ENCODE measurements at places on chromosomes 11 and 22.

DNA sequence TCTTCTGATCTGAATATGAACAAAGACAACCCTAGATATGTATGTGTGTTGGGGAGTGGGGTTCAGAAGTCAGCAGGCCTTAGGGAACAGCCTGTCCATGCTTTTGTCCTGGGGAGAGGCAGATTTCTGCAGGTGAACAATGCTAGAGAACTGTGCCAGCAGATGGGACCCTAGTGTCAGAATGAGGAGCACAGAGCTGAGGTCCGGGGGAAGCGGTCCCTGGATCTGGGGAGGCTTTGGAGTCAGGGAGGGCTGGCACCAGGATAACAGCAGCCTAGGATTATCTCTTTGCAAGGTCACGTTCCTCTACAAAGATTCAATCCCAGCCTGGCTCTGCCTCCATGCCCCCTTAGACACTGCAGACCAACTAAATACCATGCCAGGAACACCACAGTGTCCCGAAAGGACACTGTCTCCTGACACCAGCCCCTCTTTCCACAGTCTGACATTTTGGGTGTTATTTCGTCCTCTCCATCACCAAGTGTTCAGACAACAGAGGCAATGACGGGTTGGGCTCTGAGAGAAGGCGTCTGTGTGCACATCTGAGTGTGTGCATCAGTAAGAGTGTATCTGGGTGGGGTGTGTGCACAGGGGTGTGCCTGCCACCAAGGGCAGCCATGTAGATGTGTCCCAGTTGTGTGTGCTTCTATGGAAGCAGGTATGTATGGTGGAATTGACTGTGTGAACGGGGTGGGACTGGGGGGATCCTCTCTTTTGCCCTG is 43.5 kb downstream of the EIF3F start:
- H3K27me3 ChIP-seq: no peaks in the 10 kb centered on the region
- no peaks in the 10 kb centered on the region for H3K4me1 ChIP-seq
- H3K36me3 ChIP-seq: no peaks in the 10 kb centered on the region
- DNase-seq: no peak
- H3K27ac ChIP-seq: no peak overlapping the region

GRCh38 chr22:29768052-29768693 is 1.0 kb downstream of the UQCR10 start:
- no peaks in the 10 kb centered on the region for H3K36me3 ChIP-seq
- H3K4me3 ChIP-seq: peak overlapping the region; percentile 91

- no peak overlapping the region for H3K27ac ChIP-seq
- H3K4me1 ChIP-seq: no peaks in the 10 kb centered on the region
- no peaks in the 10 kb centered on the region for H3K36me3 ChIP-seq
- DNase-seq: no peak
Observed at GRCh38 chr11:78100676-78101472, 21.2 kb upstream of the NDUFC2 start.

- H3K27me3 ChIP-seq: no peaks in the 10 kb centered on the region
- H3K4me1 ChIP-seq: no peaks in the 10 kb centered on the region
- H3K4me3 ChIP-seq: no peak overlapping the region
- no peak for DNase-seq
Observed at GRCh38 chr11:133385781-133386180, 146.5 kb downstream of the OPCML start.

- no peak for DNase-seq
- no peaks in the 10 kb centered on the region for H3K36me3 ChIP-seq
- peak overlapping the region; percentile 98 for H3K27ac ChIP-seq
- H3K4me3 ChIP-seq: no peak overlapping the region
- peaks cover 15% of the 10 kb centered on the region for H3K4me1 ChIP-seq
- no peaks in the 10 kb centered on the region for H3K27me3 ChIP-seq
Observed at GRCh38 chr11:114152785-114153184, 93.3 kb downstream of the ZBTB16 start.

GRCh38 chr11:33492596-33492995 is 208.0 kb downstream of the C11orf91 start:
- H3K4me1 ChIP-seq: no peaks in the 10 kb centered on the region
- H3K27ac ChIP-seq: no peak overlapping the region
- no peaks in the 10 kb centered on the region for H3K36me3 ChIP-seq
- H3K4me3 ChIP-seq: no peak overlapping the region

DNA sequence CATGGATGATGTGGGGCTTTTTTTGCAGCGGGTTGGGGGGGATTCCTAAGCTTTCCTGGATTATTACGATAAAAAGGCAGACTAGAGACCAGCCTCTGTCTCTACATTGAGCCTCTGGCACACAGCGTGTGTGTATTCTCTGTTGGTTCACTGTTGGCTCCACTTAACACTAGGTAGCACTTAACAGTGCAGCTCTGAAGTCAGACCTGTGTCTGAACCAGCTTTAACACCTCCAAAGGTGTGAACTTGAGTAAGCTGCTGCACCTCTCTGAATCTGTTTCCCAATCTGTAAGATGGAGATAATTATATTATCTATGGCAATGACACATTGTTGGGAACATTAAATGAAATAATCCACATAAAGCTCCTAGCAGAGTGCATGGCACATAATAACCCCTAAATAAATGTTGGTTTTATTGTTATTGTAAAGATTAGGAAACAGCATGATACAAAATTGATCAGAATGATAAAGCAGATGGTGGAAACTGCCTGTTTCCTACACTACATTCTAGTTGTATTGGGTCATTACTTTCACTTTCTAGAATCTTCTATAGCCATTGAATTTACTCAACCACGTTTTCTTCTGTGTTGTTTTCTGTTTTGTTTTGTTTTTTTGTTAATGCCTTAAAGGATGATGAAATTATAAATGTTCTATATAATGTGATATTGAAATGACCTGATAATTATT is 108.4 kb downstream of the ARL14EP start:
- DNase-seq: no peak
- peak overlapping the region; percentile 67 for H3K27ac ChIP-seq
- no peaks in the 10 kb centered on the region for H3K4me1 ChIP-seq
- H3K36me3 ChIP-seq: no peaks in the 10 kb centered on the region

DNA sequence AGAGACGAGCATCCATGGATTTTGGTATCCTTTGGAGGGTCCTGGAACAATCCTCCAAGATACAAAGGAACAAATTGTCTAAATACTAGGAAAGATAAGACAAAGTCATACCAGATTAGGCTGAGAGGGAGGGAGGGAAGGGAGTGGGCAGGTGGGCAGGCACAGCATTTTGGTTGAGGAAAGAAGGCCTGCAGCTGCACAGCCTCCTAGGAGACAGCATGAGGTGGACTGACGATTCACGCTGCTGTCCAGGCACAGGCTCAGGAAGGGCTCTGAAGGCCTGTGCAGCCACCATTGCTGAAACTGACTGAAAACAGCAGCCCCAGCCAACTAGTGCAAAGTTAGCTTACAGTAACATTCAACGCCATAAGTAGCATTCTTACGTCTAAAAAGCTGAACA is 64.7 kb downstream of the PACSIN2 start:
- no peak overlapping the region for H3K4me3 ChIP-seq
- no peaks in the 10 kb centered on the region for H3K4me1 ChIP-seq
- no peak overlapping the region for H3K27ac ChIP-seq
- no peaks in the 10 kb centered on the region for H3K36me3 ChIP-seq
- no peak for DNase-seq
- H3K27me3 ChIP-seq: no peaks in the 10 kb centered on the region

GRCh38 chr22:26835929-26836528 is 178.6 kb downstream of the MIAT start:
- H3K36me3 ChIP-seq: no peaks in the 10 kb centered on the region
- H3K4me1 ChIP-seq: no peaks in the 10 kb centered on the region
- DNase-seq: no peak
- no peak overlapping the region for H3K27ac ChIP-seq
- H3K27me3 ChIP-seq: no peaks in the 10 kb centered on the region

DNA sequence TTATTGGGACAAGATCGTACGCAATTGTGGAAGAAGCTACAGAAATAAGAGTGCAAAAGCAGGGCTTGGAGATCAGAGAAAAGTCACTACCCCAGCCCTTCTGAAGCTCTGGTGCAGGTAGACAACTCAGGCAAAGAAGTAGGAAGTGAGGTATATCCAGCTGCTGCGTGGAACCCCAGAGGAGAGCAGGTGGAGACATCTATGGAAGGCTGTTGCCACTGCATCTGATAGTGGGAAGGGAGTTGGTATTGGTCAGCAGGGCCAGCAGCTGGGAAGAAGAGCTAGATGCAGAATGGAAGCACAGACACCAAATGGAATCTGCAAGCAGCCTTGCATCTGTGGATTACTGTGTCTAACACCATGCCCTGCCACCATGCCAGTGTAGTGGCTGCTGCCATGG is 165.1 kb downstream of the WNT11 start:
- H3K4me1 ChIP-seq: no peaks in the 10 kb centered on the region
- no peaks in the 10 kb centered on the region for H3K36me3 ChIP-seq
- no peak overlapping the region for H3K27ac ChIP-seq

- no peaks in the 10 kb centered on the region for H3K36me3 ChIP-seq
- H3K27me3 ChIP-seq: no peaks in the 10 kb centered on the region
- DNase-seq: no peak
- no peaks in the 10 kb centered on the region for H3K4me1 ChIP-seq
Observed at GRCh38 chr11:17921659-17922415, 91.0 kb downstream of the SERGEF start.

DNA sequence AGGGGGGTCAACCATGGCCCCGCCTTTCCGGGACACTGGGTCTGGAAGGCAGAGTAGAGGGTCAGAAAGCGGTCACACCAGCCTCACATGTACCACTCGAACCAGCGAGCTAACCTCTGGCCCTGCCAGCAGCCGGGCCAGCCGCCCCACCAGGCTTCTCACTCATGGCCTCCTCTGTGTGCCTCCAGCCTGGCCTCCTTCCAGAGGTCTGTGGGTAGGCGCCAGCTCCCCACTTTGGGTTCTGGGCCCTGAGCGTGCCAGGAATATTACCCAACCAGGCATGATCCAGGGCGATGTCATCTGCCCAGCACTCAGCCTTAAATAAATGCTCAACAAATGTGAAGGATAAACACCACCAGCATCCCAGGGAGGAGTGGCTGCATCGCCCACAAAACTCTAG is 5.8 kb downstream of the SCUBE1 start:
- no peaks in the 10 kb centered on the region for H3K4me1 ChIP-seq
- no peak for DNase-seq
- no peak overlapping the region for H3K4me3 ChIP-seq
- H3K36me3 ChIP-seq: no peaks in the 10 kb centered on the region
- peaks cover 9% of the 10 kb centered on the region for H3K27me3 ChIP-seq

DNA sequence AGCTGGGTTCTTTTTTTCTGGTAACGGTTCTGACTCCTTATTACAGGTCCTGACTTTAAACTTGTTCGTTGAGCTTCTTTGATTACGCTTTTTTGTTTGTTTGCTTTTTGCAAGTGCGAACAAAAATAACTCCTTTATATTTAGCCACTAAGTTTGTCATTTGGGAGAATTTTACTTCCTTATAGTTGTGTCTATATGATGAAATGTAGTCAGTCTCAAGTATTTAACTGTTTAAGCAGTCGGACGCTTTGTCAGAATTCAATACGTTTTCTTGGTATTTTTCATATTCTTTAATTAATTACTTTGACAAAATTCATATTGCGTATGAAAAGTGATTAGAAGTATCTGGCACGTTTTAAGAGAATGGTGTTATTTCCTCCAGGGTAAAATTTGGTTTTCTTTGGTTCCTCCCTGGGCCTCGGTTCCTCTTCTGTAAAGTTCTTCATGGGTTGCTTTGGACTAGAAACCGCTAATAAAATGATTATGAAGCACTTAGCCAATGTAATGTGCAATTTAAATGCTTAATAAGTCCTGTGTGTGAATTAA is 1.3 kb downstream of the CBL start:
- H3K27me3 ChIP-seq: no peaks in the 10 kb centered on the region
- H3K4me1 ChIP-seq: peaks cover 5% of the 10 kb centered on the region
